ENCODE measurements at places on chromosomes 1 and 21. TPM values are rescaled to one million over a fixed set of nuclear protein-coding genes. Genes with fewer than 3 reads are reported as not detected.

AGBL4 gene
- total RNA-seq, result not detected

DNA sequence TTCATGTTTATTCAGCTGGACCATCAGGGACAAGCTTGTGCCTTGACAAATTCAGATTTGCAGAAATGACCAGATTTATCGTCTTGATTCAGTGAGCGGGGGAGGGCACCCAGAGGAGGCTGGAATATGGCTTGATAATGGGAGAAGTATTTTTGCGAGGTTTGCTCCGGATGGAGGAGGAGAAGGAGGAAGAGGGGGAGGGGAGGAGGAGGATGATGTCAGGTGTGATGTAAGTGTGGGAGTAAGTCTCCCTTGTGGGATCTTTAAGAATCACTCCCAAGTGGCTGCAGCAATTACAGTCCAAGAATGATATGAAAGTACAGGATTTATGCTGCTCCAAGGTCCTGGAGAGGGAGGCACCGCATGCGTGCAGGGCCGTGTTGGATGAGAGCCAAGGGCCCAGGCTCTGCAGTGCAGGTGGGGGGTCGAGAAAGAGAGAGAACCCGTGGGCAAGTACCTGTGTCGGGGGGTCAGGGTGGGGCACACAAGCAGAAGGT is 5.6 kb upstream of the ZNF496 start:
- no peak for DNase-seq

LCE3D gene
- 57.5 TPM for total RNA-seq

MYOM3 gene
- 0.25 TPM for total RNA-seq

ZNF683 gene
- not detected for total RNA-seq

C1orf94 gene
- not detected for total RNA-seq

GRCh38 chr1:198927129-198927528 is 288.3 kb downstream of the PTPRC start:
- no peak for DNase-seq

IGSF5 gene
- not detected for total RNA-seq

DNA sequence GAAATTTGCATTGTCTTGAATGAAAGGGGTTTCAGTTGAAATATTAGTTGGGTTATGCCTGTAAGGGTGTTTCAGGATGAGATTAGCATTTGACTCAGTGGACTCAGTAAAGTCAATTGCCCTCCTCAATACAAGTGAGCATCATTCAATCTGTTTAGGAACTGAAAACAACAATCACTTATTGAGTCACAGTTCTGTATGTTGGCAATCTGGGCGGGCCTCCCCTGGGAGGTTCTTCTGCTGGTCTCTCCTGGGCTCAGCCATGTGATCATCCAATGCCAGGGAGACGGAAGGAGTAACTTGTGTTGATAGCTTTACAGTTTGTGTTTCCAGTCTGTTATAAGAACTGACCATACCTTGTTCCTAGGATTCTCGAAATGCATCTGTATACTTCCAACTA is 262.9 kb upstream of the RUNX1 start:
- DNase-seq, result no peak

GRCh38 chr21:29105218-29105617 is 25.2 kb upstream of the MAP3K7CL start:
- DNase-seq, result no peak

DNA sequence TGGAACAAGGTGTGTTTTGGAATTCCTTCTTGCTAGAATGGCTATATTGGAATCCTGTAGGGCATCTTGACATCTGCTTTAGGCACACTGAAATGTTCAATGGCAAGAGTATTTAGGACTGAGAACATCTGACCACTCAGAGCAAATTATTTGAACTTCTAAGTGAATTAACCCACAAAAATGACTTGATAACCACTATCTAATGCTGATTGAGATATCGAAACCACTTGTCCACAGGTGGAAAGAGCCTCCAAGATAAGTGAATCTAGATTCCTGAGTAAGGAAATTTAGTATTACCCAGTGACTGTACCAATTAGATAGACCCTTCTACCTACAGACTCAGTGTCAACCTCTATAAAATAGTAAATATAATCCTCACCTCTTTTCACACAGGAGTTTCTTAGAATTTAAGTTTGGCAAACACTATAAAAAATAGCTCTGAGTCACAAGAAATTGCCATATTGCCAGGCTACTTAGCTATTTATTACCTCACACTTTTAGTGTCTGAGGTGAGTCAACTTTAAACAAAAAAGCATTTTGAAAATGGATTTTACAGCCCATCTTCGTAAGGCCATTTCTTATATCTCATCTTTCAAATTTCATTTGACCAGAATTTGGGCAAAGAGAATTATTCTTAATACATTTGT is 421.8 kb downstream of the PTBP2 start:
- DNase-seq, result no peak

- no peak for DNase-seq
Observed at GRCh38 chr21:43591571-43591970, 67.7 kb downstream of the HSF2BP start.

Measured in vagina (tissue), 2 donors.